ENCODE measurements at places on chromosomes 4 and X.

GRCh38 chrX:132452911-132453550 is 35.8 kb downstream of the MBNL3 start:
- DNase-seq = no peak

GRCh38 chr4:168527560-168527959 is 30.7 kb downstream of the PALLD start:
- no peak for DNase-seq

- DNase-seq = no peak
Measured at GRCh38 chrX:69133921-69134542, 31.2 kb downstream of the PJA1 start.

DNA sequence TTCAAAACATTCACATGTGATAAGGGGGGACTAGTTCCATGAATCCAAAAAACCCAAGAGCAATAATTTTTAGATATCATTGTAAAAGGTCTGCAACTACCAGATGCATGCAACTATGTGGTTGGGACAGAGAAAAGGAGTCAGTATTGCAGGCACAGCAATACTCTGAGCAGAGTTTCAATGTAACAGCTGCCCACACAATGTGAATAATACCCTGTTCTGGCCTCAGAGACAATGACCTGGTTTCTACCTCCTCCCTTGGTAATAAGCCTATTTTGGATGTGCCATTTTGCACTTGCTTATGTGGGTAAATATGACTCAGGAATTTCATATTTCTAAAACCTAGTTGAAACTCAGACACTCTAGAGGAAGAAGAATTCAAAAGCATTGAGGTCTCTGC is 194.8 kb upstream of the RASGEF1B start:
- DNase-seq = no peak

DNA sequence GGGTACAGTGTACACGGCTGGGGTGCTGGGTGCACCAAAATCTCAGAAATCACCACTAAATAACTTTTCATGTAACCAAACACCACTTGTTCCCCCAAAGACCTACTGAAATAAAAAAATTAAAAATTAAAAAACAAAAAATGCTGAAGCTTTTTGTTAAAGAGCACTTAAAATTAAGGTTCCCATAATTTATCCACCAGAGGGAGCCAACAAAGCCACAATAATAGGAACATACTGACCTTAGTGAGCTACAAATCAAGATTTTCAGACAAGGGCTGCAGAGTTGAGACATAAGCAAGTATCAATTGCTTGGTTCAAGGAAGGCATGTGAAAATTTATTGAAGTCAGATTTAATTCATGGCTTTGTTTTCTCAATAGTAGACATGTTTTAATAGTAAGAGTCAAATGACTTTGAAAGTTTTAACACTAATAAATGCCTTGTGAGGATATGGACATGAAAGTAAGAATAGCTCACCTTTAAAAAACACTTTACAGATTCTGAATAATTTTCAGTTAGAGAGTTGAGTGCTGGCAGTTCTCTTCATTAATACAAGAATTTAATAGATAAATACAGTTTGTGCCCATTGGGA is 43.0 kb upstream of the SCOC start:
- DNase-seq = no peak

DNA sequence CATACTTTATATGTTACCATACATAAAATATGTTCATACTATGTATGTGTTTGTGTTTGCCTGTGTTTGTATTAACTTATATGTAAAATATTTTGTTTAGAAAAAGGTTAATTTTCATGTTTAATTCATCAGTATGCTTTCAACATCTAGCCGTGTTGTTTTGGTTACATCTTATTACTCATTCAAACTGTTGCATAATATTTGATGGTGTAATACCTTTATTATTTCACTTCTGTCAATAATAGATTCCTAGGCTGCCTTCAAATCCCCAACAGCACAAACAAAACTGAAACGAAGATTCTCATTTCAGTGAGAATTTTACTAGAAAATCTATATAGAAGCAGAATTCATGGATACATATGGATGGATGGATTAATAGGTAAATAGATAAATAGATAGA is 462.3 kb upstream of the ADGRL3 start:
- no peak for DNase-seq

DNA sequence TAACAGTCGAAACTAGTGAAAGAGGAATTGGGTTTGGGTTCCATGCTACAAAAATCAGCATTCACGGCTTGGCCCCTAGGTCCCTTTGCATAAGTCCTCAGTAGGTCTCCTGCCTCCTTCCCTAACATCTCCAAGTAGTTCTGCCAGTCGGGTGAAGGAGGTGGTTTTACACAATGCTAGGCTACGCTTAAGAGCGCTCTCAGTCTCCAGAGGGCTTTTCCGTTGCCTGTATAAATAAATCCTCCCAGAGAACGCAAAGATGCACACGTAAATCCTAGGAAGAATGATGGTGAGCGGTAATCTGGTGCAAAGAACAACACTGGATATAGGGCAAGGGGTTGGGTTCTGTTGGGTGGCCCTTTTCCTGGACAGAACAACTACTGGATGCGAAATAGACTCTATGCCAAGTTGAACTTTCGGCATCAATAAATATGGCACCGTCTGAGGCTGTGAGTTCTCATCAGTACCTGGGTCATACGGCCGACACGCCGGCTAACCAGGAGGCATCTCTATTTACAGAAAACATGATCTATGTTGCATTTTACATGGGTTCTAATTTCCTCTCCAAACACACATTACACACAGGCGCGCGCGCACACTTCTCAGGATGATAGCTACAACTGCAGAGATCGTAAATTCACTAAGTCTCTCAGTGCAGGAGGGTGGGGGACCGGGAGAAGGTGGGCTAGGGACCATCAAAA is 1.3 kb downstream of the CAMK2D start:
- peak; percentile 20 for DNase-seq

- DNase-seq = no peak
Measured at GRCh38 chr4:39544580-39545315, 17.5 kb upstream of the UGDH start.

DNA sequence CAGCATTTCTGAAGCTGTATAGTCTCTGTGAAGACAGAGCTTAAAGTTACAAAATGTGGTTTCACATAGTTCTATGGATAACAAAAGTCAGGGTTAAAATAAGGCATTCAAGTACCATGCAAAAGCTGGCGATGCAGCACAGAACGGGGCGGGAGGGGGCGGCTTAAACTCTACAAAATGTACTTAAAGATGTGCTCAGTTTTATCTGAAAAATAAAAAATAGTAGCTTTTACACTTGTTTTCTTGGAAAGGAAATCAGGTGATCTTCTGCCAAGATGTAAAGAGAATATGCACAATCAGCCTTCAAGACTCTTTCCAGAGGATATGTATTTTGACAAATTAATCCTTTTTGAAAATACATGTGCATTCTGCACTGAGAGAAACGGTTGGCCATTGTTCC is 301.7 kb upstream of the EMCN start:
- DNase-seq = no peak

GRCh38 chr4:169052594-169052945 is 42.5 kb upstream of the CBR4 start:
- DNase-seq = no peak

- DNase-seq = no peak
Measured at GRCh38 chrX:133888984-133889383, 96.4 kb downstream of the GPC3 start.

- DNase-seq = no peak
Measured at GRCh38 chr4:83115656-83116285, 1.2 kb upstream of the PLAC8 start.

DNA sequence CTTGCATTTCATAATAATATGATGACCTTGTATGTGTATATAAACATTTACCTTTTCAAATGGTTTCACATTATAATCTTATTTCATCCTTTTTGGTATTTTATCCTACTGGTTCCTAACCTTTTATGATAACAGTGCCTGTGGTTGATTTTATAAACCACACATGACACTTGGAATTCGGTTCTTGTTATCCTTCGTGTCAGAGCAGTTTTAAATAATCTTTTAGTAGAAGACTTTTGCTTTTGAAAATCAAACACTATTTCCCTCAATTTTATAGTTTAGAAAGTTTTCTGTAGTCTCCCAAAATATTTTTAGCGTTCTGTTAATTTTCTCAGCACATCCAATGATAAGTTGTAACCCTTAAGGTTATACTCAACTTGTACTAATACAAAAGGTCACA is 676.8 kb downstream of the RAPGEF2 start:
- DNase-seq = no peak

DNA sequence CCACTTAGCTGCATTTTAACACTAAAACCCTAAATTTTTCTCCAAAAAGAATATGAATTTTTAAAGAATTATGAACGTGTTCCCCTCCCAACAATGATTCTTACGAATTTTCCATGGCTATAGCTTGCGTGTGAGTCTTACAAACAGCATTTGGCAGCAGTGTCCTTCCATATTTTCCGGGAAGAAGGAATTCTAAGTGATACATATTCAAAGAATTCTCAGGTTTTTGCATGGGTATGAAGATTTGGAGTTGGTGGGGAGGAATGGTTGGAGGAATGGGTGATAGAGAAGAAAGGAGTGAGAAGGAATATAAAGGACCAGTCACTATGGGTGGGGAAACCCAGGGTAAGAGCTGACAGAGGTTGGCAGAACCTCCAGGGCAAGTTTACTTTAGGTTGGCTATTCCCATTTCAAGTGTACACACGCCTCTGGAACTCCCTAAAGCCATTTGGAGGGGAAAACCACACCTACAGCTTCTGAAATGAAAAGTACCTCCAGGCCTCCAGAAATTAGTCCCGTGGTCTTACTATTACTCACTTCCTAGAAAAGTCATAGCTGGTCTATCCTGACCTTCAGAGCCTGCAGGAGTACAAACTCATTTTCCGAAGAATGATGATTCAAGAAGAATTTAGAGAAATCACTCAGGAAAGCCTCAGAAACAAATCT is 420.8 kb upstream of the DIPK2B start:
- no peak for DNase-seq

GRCh38 chrX:107522901-107523300 is 73.4 kb downstream of the FRMPD3 start:
- no peak for DNase-seq

- DNase-seq = no peak
Measured at GRCh38 chr4:165301833-165302232, 25.6 kb upstream of the MSMO1 start.

DNA sequence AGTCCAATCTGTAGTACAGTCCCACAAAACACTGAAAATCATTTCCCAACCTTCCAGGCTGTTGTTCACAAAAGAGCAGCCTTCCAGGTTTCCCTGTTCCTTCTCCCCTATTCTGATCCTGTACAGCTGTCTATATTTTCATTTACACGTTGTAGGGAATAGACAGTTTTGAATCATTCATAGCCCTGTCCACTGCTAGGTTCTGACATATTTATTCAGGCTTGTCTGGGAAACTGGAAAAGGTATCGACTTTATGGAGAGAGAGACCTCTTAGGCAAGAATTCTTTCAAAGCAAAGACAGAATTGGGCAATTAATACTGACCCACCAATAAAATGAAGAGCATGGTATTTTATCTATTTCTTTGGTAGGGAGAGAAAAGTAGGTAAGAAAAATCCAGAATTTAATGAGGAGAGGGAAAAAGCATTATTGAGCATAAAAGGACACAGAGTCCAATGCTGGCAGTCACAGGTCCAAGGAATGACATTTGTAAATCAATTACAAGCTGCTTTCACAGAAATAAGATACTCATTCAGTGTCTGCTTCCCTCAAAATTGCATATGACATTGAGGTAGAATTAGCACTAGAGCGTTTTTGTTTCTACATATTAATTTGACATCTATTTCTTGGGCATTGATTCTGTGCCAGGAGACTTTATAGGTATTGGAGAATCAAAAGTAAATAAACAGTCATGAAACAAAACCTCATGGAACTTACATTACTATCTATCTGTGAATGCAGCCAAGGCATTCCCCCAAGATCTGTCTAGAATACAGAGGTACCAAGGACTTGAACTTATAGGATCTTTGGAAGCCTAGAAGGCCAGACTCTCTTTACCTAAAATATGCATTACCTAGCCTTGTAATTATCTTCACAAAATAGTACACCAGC is 127.2 kb downstream of the CAMK2D start:
- DNase-seq = no peak

DNA sequence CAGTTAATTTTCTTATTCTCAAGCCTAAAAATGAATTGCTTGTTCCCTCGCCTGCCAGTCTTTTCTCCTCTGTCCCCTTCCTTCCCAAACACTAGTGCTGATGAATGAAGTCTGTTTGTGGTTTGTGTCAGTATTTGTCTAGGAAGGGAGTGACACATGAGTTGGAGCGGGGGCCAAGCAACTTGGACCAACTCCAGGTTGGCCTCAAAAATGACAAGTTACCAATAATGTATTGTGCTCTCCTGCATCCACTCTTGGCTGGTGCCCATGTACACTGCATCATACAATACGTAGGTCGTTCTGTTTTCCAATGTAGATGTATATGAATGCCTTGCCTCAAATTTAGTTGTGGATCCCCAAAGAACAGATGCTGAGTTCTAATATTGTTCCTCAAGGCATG is 223.0 kb upstream of the GPC4 start:
- no peak for DNase-seq

- DNase-seq = no peak
Measured at GRCh38 chr4:158823461-158823873, 54.6 kb downstream of the FNIP2 start.

DNA sequence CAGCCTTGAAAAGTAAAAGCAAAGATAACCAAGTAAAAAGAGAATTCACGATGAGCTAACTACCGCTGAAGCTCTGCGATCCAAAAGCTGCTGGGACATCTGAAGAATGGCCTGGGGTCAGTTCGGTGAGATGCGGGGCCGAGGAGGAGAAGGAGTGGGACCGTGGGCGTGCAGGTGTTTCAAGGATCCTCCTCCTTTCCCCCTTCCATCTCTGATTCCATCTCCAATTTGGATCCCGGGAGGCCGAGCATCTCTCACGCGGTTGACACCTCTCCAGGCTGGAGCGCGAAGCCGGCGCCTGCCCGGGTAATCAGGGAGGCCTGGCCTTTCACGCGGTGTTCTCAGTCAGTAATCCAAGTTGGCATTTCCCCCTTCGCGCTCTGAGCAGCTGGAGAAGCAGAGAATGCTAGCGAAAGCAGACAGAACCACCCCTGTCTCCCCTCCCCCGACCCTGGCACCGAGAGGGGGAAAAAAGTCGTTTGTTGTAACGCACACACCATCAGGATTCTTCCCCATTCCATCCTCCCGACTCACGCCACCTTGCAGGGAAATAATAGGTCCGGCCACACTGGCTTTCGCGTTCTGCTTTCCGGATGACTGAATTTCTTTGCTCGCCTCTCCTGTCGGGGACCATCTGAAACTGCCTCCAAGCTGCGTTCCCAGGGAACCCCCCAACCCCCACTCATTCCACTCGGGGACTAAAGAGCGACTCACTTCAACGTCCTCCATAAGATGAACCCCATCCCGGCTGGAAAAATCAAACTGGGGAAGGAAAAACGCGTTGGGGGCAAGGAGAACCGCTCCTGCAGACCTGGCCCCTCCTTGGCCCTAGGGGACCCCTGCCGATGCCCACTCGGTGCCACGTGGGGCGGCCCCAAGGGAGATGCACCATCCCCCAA is 6.5 kb downstream of the NEUROG2 start:
- no peak for DNase-seq

DNA sequence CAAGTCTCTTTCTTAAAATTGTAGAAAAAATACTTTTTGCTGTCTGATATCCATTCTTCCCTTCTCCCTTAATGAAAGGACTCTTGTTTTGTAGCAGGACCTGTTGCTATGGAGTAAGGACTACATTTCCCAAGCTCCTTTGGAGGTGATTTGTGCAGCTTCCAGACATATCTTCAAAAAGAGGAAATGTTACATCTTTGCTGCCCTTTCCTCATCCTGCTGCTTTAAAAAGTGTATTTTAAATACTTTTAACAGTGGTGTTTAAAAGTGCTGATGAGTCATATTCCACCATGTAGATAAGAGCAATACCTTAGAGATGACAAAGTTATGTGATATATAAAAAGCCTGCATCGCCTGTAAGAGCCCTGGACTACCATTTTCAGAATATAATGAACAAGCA is 98.7 kb downstream of the CFAP299 start:
- no peak for DNase-seq

- no peak for DNase-seq
Measured at GRCh38 chr4:24843096-24843495, 47.7 kb downstream of the SOD3 start.

Measured in activated effector memory CD4-positive, alpha-beta T cell treated with Interleukin-2 at 50 U/mL for 16 hours (primary cell).